ENCODE measurements at places on chromosomes 7 and 10.

- no peak for DNase-seq
Observed at GRCh38 chr10:50577681-50578350, 45.9 kb downstream of the SGMS1 start.

DNA sequence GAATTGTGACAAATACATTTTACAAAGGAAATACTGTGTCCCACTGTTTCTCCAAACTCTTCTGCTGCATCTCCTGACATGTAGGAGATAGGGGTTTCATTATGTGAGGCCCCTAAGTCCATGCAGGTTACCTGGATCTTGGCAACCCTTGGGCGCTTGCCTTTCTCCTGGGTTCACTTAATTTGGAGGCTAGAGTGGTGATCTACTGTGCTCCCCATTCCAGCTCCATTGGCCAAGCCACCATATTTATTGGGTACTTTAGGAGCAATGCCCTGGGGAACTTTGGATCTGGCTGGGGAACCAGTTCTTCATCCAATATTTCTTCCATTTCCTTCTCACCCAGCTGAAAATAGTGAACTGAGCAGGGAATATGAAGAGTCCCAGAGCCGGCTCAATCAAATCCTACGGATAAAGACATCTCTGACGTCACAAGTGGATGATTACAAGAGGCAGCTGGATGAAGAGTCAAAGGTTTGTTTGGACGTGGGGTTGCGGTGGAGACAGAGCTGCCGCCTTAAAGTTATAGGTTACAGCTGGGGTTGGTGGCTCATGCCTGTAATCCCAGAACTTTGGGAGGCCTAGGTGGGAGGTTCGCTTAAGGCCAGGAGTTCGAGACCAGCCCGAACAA, 18.5 kb downstream of the MYH16 start:
- DNase-seq, result no peak

DNA sequence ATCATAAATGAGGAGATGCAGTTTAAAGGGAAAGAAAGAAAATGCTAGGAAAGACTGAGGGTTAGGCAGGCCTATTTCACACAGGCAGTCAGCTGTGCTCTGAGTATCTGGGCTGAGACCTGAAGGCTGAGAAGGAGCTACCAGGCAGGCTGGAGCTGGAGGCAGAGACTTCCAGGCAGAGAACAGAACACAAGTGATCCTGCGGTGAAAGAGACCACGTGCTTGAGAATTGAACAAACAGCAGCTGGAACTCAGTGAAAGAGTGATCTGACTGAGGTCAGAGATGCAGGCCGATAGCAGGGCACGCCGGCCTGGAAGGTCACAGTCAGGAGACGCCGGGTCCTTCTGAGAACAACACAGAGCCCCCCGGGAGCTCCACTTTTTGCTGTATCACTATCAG, 147.8 kb downstream of the ADAM12 start:
- DNase-seq, result no peak

- DNase-seq, result no peak
Observed at GRCh38 chr7:3140834-3141233, 97.2 kb upstream of the CARD11 start.

All from left renal pelvis (tissue), 4 donors.